Occipital lobe (tissue), 3 donors: ENCODE measurements at places on chromosomes 3 and 15.

DNA sequence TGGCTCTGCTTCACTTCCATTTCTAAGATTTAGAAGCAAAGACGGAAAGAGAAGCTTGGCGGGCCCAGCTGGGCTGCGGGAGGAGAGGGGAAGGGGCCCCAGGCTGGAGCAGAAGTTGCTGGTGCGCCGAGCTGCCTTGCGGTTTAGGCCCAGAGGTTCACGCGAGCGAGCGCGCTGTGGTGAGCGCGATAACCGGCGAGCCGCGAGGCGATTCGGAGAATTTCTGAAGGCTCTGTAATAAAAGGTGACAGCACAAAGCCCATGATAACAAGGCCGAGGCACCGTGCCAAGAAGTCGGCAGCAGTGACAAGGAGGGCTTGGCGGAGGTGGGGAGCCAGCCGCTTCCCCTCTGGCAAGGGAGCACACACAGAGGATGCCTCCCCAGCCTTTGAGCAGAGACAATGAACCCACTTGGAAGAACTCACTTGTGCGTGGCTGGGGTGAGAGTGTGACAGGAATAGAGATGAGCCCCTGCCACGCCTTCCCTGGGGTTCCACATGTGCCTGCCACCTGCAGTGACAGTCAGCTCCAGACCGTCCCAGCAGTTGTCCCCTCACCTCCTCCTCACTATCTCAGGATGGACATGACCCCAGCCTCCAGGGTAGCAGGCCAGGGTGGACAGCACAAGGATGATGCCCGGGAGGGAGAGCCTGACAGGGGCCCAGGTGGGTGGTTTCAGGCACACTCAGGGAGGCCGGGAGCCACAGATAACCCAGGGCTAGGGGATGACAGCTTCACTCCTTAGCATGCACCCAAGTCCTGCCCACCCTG lies 315.2 kb downstream of the UACA start:
- DNase-seq = no peak

DNA sequence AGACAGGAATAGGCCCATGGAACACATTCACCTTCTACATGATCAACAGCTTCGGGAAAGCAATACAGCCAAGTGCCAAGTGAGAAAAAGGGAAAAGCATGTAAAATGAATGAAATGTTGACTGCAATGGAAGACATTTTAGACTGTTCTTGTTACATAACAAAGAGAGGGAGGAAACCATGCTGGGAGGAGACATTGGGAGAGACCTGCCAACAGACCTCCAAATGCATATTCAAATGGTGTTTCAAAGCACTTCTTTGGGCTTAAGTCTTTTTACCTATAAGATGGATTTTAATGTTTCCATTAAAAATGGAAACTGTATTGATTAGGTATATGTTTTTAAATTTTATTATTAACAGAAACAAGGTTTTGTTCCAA lies 350.0 kb upstream of the THBS1 start:
- no peak for DNase-seq

DNA sequence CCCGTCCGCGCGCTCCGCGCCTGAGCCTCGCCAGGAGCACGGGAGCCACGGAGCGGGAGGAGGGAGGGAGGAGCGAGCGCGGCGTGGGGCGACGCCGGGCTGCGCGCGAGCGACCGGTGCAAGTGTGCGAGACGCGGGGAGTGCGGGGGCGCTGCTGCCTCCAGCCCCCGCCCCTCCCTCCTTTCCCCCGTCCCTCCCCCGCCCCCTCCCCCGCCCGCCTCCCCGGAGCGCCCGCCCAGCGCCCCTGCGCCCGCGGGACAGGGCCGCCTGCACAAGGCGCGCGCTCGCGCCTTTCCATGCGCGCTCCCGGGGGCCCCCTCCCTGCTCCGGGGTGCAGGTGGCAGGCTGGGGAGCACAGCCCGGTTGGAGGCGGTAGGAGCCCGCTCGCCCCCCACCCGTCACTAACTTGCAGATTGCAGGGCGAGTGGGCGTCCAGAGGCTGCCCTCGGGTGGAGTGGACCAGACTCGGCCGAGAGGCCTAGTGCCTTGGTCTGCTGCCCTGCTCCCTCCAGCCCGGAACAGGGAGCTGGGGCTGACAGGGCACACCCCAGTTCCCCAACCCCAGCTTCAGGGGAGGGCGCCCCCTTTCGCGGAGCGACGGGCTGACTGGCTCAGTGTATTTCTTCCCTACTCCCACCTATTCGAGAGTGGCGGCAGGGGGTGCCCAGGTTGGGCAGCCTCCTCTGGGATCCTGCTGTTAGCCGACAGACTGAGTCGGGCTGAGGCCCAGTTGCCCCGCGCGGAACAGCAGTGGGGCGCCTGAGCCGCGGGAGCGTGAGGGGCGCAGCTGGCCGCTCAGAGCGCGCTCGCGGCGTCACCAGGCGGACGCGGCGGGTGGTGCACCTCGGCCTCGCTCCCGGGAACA lies at the start of gene WNT7A:
WNT7A (minus strand) TSS at position 126 of the 865 bp plus-strand sequence. CDS start 255 bp downstream, outside the sequence.
- no peak for DNase-seq

DNA sequence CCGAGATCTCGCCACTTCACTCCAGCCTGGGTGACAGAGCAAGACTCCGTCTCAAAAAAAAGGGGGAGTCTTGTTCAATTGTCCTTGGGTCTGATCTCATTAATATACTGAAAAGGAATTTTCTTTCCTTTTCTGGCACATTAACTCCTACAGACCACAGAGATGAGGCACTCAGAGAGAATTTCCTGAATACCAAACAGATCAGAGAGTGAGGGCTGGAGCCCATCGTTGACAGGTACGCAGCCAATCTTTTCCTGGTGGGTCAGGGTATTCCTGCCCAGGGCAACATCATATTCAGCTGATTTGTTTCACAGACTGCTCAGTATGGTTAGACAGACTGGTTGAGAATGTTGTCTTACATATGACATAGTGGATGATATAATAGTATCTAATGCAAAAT lies 82.8 kb upstream of the TNFSF10 start:
- DNase-seq = no peak

DNA sequence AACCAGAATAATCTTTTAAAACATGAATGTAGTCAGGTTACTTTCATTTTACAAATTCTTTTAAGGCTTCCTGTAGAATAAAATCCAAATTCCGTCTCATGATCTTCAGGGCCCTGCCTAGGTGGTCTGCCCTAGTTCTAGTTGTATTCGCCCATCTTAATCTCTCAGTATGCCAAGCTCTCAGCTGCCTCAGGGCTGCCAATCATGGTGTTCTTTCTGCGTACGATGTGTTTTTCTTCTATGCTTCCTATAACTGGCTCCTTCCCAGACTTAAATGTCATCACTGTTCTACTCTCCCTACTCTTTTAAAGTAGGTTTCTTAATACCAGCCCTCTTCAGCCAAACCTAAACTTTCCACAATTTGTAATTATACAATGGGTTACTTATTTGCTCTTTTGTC lies 107.4 kb downstream of the GREM1 start:
- no peak for DNase-seq

DNA sequence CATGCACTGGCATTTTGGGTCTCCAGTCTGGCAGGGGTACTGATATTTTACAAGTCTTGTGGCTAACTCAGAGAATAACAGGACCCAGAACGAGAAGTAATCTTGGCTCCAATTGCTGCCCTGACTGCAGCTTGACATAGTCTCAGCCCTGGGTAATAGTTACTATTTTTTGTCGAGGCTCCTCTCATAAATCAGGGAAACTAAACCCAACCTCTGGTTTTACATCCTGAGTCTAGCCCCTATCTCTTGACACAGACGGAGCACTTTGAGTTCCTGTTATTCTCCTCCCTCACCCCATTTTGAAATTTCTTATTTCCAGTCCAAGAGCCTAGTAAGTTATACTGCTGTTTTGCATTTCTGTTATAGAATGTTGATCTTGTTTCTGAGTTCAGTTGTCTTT lies 276.1 kb upstream of the GOLIM4 start:
- DNase-seq = no peak

GRCh38 chr15:76175442-76175841 lies 115.7 kb downstream of the TMEM266 start:
- no peak for DNase-seq

DNA sequence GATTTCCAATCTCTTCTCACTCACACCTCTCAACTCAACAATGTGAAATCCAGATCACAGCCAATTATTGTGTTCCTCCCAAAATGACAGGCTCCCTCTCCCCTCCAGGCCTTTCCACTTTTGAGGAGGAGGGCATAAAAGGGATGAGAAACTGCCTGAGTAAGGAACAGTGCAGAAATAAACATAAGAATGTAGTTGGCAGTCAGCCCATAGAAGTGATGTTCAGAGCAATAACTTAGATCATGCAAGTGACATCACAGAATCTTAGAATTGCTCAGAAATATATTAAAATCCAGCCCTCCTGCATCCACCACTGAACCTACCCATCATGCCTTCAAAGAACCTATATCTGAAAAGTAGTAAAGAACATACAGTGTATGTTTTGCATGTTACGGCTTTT lies 299.4 kb upstream of the GADL1 start:
- DNase-seq = no peak

- peak; percentile 28 for DNase-seq
These were observed 560.1 kb downstream of the NLGN1 start for GRCh38 chr3:173957646-173958045.

DNA sequence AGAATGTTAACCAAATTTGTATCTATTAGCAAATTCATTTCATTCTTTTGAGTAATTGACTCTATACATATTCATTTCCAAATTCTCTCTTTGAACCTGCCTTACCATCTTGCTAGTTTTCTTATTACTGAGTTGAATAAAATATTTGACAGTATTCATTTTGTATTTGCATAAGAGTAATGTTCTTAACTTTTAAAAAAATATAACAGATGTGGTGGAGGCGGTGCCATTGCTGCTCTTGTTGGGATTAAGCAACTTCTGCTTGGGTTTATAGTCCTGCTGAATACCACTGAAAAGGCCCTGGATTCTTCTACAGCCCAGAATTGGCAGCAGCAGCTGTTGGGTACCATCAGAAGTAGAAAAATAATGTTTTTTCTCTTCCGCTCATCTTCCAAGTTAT lies 148.9 kb upstream of the PEX5L start:
- peak; percentile 3 for DNase-seq

- no peak for DNase-seq
These were observed 621.5 kb upstream of the TBL1XR1 start for GRCh38 chr3:177818712-177819240.

DNA sequence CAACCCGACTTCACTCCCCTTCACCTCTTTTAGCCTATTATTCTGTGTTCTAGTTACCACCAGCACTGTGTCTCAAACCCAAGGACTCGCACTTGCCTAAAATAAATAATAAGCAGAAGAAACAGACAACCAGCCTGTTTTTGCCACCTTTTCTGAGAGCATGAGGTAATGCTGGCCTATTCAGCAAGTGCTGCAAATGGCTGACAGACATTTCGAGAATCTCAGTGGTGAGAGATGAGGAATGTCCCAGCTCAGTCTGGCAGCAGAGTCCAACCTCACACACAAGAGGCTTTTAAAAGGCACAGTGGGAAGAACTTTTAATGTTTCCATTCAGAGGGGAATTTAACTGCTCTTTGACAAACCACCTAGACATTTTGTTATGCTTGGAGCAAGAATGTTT lies 143.3 kb upstream of the GMNC start:
- DNase-seq = no peak

DNA sequence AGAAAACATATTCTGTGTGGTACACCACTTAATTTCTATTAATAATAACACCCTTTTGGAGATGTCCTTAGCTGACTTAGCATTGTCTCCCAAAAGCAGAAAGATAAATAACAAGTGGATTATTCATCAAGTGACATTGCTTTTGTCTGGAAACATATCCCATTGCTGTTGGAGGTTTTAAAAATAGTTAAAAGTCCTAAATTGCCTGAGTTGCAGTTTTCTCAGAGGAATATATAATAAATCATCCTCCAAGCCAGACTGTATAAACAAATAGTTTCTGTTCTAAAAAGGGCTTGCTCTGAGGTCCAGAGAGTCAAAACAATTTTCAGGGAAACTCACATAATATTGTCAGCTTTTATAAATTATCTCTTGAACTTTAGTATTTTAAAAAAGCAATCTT lies 60.4 kb upstream of the CD96 start:
- DNase-seq = no peak

- DNase-seq = peak; percentile 51
These were observed 202.3 kb downstream of the NEK10 start for GRCh38 chr3:27166888-27167287.

- DNase-seq = no peak
These were observed 41.2 kb downstream of the PTPN23 start for GRCh38 chr3:47421741-47422649.

GRCh38 chr3:52067046-52067445 lies 10.7 kb upstream of the DUSP7 start:
- DNase-seq = no peak

DNA sequence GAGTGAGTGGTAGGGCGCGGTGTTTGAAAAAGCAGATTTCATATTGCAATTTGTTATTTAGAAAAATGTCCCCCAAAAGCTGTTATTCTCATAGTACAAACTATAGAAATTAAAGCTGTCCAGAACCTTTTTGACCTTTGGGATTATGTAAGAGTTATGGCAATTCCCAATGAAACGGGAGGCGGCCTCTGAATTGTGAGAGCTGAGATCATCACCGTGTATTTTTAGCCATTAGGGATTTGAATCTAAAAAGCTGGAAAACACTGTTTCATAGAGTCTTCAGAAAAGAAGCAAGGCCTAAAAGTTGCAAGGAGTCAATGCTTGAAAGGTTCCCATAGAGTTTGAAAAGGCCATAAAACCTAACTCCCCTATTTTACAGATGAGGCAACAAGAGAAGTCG lies 38.6 kb upstream of the SLC25A26 start:
- no peak for DNase-seq

DNA sequence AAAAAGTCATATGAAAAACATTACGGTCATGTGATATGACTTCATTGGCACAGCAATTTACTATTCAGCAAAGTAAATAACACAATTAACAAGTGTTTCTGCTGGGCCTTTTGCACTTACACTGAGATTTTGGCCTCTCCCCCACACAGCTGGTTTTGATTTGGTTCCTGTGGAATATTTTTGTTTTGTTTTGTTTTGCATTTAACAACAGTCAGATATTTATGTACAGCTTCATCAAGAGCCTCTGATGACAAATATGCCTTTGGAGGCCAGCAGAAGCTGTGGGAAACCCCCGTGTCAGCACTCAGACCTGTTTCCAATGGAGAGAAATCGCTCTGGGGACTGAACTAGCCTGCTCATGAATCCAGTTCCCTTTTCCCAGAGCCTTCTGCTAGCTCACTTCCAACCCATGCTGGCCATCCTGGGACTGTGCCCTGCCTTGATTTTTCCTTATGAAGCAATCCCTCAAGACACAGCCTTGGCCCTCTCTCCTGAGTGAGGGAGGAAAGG lies 161.9 kb downstream of the ATG7 start:
- DNase-seq = peak; percentile 19

DNA sequence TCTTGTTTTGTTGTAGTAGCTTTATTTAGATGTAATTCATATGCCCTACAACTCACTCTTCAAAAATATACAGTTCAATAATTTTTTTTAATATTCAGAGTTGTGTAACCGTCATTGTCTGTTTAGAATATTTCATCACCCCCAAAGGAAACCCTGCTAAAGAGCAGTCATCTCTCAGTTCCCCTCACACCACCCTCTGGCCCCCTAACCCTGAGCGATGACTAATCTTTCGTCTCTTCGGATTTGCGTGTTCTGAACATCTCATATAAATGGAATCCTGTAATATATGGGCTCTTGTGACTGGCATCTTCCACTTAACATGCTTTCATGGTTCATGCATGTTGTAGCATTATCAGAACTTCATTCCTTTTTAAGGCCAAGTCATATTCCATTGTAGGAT lies 183.8 kb downstream of the ATG7 start:
- no peak for DNase-seq

GRCh38 chr3:141096981-141097380 lies 45.8 kb downstream of the SPSB4 start:
- no peak for DNase-seq
